ENCODE measurements at places on chromosomes 4 and X.
A peak's percentile ranks its signal among the peaks of the same experiment; 100 is the strongest.

DNA sequence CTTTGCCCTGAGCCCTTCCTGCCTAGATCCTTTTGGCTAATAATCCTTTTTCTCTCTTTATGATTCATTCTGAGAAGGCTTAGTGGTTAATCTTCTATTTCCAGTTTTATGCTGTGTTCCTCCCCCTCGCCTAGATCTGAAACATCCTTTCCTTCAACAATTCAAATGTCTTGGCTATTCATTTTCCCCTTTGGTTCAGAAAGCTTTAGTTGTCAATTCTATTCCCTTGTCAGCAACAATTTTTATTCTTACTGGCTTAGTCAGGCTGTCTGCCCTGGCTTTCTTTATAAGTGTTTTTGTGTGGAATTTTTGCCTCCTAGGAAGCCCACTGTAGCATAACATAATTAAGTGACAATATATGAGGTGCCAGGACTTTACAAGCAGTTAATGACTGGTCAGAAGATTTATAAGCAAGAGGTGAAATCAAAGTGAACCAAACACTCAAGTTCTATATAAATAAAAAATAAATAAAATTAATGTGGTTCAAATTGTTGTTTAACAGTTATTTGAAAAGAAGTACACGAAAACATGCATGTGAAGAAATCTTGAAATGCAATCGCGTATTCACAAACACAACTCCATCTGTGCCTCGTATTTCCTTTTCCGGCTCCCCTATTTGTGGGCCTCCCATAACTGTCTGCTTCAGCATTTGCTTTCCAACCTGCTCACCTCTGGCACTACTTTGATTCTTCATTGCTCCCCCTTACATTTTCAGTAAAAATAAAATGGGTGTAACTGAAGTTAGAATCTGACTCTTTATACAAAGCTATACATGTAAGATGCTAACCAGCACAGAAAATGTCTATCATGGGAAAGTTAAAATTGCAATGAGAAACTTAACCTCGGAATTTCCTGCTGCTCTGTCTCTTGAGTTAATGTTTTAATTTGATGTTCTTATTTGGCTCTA, 235.4 kb downstream of the SPRY1 start:
- DNase-seq: peak; percentile 64

GRCh38 chr4:137531986-137532868, at the start of gene PCDH18:
PCDH18 (minus strand) TSS chr4:137532494; CDS start chr4:137532088, 406 bp downstream.
- DNase-seq: peak; percentile 98

- no peak for DNase-seq
Observed at GRCh38 chr4:3874525-3875110, 108.4 kb downstream of the ADRA2C start.

DNA sequence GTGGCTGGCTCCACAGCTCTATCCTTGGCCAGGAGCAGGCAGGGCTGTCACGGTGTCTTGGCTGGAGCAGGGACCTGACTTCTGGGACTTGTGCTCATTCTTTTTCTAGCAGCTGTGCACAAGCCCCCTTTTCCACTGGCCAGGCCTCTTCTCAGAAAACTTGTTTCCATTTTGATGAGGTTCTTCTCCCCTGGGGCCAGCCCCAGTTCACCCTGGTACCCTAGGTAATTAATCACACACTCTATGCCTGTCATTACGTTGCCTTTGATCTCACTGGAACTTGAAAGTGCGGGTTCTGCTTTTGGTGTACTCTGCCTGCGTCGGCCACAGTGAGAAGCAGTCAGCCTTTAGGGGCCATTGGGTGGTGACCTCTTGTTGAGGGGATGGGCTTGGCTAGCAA, 26.6 kb downstream of the DRD5 start:
- no peak for DNase-seq

GRCh38 chr4:155774033-155774432, 15.2 kb downstream of the GUCY1B1 start:
- no peak for DNase-seq

GRCh38 chrX:97938706-97939105, 1055.0 kb downstream of the RPA4 start:
- no peak for DNase-seq

DNA sequence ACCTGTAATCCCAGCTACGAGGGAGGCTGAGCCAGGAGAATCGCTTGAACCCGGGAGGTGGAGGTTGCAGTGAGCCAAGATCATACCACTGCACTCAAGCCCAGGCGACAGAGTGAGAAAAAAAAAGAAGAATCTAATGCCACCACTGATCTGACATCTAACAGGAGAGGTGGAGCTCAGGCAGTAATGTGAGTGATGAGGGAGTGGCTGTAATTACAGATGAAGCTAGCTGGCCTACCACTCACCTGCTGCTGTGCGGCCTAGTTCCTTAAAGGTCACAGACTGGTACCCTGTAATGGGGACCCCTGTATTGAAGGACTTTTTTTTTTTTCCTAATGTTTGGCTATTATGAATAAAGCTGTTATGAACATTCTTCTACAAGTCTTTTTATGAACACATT, 25.3 kb upstream of the GABRE start:
- no peak for DNase-seq

- no peak for DNase-seq
Observed at GRCh38 chr4:112288455-112288854, 2.8 kb upstream of the TIFA start.

DNA sequence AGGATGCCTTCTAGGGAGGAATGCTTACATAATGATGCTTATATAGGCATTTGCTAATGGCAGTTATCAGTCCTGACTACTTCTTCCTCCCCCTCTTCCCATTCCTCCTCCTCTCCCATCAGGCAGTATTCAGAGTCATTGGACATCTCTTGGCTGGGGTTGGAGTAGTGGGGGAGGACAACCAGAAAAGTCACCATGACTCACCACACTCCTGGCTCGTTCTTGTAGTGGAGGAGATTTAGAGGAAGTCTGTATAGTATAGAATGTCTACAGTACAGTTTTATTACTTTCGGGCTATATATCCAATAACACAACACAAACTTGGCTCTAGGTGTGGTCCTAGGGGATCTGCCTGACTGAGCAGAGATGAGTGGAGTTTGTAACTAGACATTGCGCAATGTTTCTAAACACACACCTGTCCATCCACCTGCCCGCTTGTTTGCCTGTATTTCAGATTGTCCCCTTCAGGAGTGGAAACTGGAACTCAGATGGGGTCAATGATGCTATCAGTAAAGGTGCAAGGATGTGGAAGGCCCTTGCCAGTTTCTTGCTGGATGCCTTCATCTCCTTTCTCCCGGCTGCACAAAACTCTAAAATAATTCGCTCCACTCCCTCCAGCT, 27.9 kb upstream of the KIAA1210 start:
- peak; percentile 90 for DNase-seq

Measured in fibroblast of mammary gland (primary cell).